ENCODE measurements at places on chromosomes 1 and 21.

- no peak for DNase-seq
These were observed 4.4 kb downstream of the KCNN3 start for GRCh38 chr1:154865442-154866256.

GRCh38 chr1:20682571-20683236 is 21.5 kb upstream of the DDOST start:
- DNase-seq = no peak

DNA sequence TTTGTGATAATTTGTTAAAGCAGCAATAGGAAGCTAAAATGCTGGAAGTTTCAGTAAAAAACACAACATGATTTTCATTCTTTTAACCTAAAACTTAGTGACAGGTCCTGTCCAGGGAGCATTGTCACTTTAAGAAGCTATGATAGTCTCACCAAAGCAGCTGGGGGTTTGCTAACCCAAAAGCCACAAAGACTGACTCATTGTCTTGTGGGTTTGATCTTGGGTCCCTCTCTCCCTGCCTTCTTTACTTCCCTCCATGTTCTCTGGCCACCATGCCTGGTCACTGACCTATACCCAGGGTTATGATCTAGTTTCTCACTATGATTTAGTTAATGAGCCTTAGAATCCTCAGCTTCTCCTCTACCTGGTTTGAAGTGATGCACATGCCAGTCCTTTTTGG is 213.5 kb upstream of the PTGFR start:
- DNase-seq = no peak

DNA sequence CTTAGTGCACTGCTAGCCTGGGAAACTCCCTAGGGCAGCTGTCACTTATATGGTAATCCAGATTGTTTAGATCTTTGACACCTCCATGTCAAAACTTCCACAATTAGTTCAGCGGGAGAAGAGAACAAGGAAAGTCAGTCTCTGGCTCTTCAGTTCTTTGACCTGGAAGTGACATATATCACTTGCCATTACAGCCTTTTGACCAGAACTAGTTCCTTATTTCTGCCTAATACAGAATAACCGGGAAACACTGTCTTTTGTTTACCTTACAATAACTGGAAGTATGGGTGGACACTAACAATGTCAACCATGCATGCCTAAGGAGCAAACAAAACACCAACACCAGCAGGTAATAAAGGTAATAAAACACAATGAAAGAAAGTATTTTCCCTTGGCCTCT is 68.3 kb downstream of the C4BPA start:
- DNase-seq = no peak

DNA sequence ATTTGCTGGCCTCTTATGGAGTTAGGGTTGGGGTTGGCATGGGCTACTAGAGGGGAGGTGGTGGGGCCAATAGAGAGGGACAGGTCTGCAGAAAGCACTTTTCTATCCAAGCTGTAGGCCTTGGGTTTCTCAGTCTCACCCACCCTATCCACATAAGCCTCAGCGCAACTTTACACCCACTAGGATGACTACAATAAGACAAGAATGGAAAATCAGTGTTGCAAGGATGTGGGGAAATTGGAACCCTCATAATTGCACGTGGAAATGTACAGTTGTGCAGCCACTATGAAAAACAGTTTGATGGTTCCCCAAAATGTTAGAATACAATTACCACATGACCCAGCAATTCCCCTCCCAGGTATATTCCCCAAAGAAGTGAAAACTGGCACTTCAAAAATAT is 14.0 kb upstream of the GSTM4 start:
- DNase-seq = no peak

GRCh38 chr1:81702903-81703302 is 97.8 kb upstream of the ADGRL2 start:
- DNase-seq = peak; percentile 77

GRCh38 chr1:116990612-116991151 is 10.9 kb upstream of the CD101 start:
- DNase-seq = no peak

DNA sequence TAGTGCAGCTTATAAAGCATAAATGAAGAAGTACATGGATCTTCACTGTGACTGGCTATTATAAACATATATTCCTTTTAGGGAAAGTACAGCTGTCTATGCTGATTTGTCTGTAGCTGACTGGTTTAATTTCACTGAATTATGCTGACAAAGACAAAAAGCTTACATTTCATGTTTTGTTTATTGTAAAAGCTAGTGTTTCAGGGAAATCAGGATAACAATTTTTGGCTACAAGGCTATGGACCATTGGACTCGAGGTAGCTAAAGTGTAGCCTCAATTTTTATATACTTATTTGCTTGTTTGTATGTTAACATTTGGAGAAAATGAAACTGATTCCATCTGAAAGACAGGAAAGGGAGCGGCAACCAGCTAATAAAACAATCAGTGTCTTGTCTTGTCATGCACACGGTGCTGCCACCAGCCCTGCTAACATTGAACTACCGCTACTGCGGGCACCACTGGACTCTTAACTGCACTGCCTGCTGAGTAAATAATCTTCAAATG is 480.2 kb downstream of the COL11A1 start:
- no peak for DNase-seq

- DNase-seq = no peak
These were observed 16.0 kb downstream of the PHC2 start for GRCh38 chr1:33414879-33415278.

DNA sequence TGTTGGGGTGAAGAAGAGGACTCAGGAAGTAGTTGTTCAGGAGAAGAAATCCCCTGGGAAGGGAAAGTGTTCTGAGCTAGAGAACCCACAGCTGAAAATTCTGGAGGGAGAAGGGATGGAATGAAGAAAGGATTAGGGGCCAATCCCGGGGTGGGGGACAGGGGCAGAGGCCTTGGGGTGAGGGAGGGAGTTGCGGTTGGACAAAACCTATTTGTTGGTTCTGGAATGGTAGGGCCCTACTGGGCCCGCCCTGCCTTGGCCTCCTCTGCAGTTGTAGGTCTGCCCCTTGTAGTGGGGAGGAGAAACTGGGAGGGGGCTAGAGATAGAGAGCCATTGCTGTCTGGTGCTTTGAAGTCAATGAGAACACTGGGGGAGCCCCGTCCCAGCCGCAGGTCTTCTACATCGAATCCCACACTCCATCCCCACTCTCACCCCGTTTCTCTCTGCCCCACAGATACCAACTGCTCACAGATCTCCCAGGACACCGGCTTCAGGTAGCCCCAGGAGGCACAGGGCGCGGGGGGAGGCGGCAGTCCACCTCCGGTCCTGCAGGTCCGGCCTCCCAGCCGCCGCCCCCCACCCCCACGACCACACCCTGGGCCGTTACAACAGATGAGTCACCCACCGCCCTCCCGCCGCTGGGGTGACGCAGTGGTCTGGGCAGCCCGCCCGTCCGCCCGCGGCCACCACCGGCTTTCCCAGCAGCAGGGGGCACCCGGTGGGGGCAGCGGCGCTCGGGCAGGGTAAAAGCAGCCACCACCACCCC is 1.1 kb downstream of the TAGLN2 start:
- DNase-seq = peak; percentile 56

GRCh38 chr1:242524571-242525359 is at the start of gene PLD5:
TSS of gene PLD5 (minus strand) at chr1:242524697.
- DNase-seq = no peak

DNA sequence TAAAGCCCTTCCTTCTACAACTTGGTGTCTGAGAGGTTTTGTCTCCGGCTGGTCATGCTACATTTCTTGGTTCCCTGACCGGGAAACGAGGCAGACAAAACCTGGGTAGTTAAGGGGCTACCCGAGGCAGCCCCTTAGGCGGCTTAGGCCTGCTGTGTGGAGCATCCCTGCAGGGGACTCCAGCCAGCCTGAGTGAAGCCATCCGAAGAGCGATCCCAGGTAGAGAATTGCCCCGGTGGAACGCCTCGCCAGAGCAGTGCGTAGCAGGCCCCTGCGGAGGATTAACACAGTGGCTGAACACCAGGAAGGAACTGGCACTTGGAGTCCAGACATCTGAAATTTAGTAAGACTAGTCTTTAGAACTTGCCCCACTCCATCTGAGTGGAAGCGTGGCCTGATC is 21.2 kb upstream of the MYOCOS start:
- no peak for DNase-seq

DNA sequence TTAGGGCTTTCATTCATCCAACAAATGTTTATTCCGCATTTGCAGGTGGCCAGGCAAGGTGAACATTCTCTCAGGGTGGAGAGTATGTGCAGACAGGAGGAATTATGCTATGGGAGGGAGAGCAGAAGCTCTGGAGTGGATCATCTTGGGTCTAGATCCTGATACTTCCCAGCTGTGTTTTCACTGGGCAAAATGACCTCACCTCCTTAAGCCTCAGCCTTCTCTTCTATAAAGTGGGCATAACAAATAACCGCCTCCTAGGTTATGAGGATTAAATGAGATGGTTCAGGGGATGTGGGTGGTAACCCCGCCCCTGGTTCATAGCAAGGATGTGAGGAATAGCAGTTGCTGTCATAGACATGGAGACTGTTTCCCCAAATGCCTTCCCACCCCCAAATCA is 1.7 kb upstream of the TMEM51 start:
- no peak for DNase-seq

DNA sequence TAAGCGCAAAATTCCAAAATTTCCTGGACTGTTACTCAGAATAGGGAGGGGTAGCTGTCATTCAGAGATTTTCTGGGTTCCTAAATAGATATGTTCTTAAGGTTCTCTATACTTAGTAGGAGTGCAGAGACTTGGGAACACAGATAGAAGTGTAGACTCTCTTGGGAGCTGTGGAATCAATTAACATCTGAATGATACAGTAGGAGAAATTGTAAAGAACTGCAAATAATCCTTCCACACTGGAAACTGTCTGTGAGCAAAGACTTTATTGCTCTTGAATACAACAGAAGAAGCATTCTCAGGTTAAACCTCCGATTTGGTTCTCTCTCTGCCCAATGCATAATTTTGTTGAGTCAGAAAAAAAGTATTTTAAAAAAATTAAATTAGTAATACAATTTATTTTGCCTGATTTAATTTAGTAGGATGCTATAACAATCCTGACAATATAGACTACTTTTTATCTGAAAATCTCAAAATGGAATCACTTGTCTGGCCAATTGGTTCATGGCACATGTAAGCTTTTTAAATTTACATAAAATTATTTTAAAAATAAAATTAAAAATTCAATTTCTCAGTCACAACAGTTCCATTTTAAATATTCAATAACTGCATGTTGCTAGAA is 1754.3 kb downstream of the PLA2G4A start:
- no peak for DNase-seq

Measured in SW 1271 (cell line).